ENCODE measurements at places on chromosomes 4 and X. TPM values are rescaled to one million over a fixed set of nuclear protein-coding genes. Genes with fewer than 3 reads are reported as not detected.

Gene PARM1
- total RNA-seq = not detected

DNA sequence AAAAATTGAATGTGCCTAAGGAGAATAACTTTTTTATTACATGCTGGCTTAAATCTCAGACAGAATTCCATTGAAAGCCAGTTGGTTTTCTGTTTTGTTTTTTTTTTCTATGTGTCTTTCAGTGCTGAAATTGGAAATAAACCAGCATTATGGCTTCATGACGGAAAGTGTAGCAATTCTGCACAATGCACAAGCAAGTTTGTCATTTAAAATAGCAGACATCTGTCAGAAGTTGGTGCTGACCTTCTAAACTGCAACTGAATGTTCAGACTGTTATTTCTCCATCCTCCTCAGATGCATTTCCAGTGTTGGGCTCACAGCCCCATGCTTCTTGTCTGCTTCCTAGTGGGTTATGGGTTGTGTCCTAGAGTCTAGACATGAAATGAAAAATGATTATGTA lies 107.2 kb upstream of the LIMCH1 start:
- DNase-seq = no peak

- DNase-seq = no peak
Measured at GRCh38 chrX:31190221-31190975, 118.6 kb upstream of the FTHL17 start.

GRCh38 chrX:13432414-13433297 lies 112.8 kb upstream of the ATXN3L start:
- DNase-seq = no peak

GRCh38 chr4:100290585-100290984 lies 100.3 kb upstream of the DDIT4L start:
- no peak for DNase-seq

DNA sequence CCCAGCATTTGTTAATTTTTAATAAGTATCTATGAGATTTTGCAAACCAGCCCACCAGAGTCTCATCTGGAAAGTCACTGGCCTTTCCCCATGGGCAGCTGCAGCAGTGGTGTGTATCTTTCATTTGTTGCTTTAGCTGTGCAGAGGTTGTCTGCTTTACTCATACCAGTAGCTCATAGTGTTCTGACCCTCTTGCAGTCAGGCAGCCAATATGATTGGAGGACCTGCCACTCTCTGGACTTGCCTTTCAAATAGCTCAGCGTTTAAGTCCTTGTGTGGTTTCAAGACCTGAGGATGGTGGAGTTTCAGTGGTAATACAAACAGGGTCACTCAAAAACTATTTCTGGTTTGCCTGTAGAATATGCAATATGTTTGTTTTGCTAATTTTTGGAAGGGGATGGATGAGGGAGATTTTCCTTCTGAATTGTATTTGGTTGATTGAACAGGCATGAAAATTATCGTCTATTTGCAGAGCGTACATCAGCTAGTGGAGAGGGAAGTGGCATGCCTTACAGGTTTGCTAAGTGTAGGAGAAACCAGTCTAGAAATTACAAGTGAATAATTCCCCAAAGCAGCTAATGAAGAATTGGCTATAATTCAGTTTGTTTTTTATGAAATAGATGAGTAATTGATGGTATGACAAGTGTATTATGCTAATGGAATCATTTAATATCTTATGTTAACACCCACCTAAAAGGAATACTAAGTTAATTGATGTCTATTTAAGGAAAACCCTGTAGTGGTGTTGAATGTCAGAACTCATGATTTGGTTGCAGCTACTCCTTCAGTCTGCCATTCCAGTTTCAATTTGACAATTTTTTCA lies 8.9 kb downstream of the POLA1 start:
- DNase-seq = no peak

Gene PLXNA3
- total RNA-seq = 48.9 TPM

DNA sequence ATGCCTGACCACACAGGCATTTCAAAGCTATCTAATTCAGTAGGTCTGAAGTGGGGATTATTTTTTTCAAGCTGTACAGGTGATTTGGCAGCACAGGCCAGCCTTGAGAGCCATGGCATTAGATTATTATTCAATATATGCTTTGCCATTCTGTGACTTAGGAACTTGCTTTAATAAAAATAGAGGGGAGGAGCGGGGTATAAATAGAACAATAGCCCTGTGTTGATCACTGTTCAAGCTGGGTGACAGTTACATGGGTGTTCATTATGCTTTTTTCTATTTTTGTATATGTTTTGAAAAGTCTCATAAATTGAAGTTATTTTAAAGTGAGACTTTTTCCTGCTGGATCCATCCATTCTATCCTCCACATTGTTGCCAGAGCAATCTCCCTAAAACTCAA lies 20.3 kb downstream of the HUWE1 start:
- DNase-seq = no peak

Gene ANTXR2
- total RNA-seq = 15.0 TPM

GRCh38 chrX:70554523-70554922 lies 109.9 kb downstream of the DLG3 start:
- no peak for DNase-seq

DNA sequence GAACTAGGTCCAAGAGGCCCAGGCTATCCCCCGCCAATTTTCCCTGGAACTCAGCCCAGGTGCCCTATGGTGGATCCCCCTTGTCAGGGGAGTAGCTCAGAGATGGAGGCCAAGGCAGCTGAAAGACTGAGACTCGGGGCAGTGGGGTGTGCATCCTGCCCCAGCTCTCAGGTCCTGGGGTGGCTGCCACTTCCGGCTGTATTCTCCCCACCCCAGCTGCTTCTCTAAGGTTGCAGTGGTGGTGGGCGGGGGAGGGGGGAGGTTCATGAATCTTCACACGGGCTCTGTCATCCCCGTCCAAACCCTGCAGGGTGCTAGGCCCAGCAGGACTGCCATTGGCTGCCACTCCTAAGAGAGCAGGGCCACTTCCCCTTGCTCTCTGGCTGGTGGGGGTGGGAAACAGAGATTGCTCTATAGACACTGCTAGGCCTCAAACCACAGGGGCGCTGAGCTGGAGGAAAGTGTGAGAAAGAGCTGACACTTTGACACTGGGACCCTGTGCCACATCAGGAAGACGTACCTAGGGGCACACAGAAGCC lies 1.5 kb downstream of the SASH3 start:
- DNase-seq = peak; percentile 91

Gene CLDN22
- not detected for total RNA-seq

GRCh38 chr4:57110640-57111511 lies 691 bp upstream of the IGFBP7 start:
- peak; percentile 41 for DNase-seq

Gene FGG
- total RNA-seq = not detected

Gene CFAP47
- total RNA-seq = not detected

Gene HS3ST1
- total RNA-seq = not detected

DNA sequence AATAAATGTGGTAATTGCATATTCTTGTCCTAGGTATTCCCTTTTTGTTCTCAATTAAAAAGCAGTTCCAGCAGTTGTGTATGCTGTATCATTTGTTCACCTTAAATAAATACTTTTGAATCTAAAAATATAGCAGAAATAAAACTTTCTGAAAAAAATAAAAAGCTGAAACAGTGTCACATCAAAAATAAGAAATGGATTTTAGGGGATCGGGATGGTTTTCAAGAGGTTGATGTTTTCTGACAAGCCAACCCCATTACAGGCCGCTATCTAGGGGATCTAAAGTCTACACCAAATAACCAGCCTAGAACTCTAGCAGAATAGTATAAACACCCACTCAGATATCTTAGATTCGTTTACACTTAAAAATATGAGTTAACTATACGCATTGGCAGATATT lies 95.4 kb upstream of the MAML3 start:
- DNase-seq = no peak

- DNase-seq = peak; percentile 4
Measured at GRCh38 chr4:5469151-5469775, 239.1 kb downstream of the EVC2 start.

DNA sequence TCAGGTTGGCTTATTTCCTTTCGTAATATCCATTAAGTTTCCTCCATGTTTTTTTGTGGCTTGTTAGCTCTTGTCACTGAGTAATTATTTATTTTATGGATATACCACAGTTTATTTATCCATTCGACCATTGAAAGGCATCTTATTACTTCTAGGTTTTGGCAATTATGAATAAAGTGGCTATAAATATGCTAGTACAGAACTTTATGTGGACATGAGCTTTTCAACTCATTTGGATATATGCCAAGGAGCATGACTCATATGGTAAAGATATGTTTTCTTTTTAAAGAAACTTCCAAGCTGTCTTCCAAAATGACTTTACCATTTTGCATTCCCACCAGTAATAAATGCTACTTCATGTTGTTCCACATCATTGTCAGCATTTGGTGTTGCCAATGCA lies 803.6 kb downstream of the GLUD2 start:
- no peak for DNase-seq

DNA sequence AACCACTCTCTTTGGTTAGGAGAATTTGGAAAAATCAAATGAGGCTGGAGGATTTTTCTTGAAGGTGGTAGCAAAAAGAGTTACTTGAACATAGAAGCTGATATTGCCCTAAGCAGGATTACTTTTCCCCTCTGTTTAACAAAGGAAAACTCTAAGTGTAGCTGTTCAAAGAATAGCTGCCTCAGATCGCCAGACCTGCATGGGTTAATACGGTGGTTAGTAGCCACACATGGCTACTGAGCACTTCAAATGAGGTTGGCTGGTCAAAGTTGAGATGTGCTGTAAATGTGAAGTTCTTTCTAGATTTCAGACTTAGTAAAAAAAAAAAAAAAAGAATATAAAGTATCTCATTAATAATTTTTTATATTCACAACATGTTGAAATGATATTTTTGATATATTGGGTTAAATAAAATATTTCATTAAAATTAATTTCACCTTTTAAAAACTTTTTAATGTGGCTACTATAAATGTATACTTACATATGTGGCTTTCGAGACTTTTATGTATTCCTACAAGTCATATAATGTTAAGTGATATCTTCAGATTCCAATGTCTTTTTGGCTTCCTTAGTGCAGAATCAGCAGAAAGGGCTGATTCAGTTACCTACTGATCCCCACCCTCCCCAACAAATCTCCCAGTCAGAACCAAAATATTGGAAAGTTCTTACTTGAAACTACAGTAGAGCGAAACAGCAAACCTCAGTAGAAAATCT lies 3.3 kb upstream of the RPS6KA3 start:
- DNase-seq = no peak

GRCh38 chr4:109572154-109572553 lies 12.1 kb downstream of the MCUB start:
- DNase-seq = no peak

Gene OPRPN
- total RNA-seq = not detected

- no peak for DNase-seq
Measured at GRCh38 chr4:145743641-145744040, 63.7 kb downstream of the C4orf51 start.

Gene DCAF4L1
- total RNA-seq = 0.32 TPM

DNA sequence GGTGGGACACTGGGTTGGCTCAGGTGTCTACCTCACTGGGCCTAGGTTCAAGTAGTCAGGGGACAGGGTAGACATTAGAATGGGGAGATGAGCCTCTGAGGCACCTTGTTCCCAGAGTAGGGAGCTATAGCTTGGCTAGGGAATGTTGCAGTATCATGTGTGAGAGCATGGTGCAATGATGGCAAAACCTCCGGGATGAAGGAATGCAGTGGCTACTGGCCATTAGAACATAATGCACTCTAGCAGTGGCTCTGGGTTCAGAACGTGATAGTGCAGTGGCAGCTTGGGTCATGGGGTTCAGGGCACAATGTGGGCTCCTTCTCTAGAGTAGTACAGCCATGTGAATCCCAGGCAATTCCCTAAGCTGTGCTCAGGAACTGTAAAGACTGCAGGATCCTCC lies 471.5 kb downstream of the CCSER1 start:
- no peak for DNase-seq

GRCh38 chrX:74449322-74449936 lies 28.1 kb downstream of the SLC16A2 start:
- DNase-seq = no peak

- DNase-seq = no peak
Measured at GRCh38 chrX:123771449-123772064, 38.7 kb upstream of the THOC2 start.
